Activated naive CD8-positive, alpha-beta T cell treated with anti-CD3 and anti-CD28 coated beads for 36 hours (primary cell): ENCODE measurements at places on chromosomes 16 and 17. TPM values are rescaled to one million over a fixed set of nuclear protein-coding genes. Genes with fewer than 3 reads are reported as not detected.

The TP53TG3B gene
- not detected for total RNA-seq

DNA sequence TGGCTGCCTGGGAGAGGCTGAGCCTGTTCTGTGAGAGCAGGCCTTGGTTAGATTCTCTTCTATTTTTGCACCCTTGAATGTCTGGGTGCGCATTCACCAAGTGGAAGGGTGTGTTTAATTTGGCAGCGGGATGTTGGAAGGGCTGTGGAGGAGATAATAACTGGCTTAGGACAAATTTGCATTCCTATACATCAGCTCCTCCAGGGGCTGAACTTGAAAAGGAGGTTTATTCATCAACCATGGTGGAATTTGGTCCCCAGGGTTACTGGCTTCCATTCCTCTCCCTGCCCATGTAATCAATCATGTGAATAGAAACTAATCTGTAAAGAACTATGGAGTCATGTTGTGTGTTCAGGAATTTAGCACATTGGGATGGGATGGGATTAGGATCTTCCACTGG lies 100.2 kb upstream of the FOXF1 start:
- no peak for DNase-seq

DNA sequence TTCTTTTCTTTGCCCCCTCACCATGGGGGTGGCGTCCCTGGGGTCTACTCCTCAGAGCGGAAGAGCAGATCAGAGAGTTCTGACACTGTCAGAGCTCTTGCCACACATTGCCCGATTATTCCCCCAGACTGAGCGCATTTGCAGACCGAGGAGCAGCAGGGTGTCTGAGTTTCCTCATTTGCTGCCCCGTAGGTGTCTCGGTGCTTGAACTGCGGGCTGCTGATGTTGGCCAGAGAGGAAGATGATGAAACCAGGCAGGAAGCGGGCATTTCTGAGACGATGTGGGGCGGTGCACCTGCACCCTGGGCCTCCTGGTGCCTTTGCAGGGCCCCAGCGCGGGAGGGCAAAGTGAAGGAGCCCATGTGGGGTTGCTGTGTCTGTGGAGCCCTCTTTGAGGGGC lies 55.2 kb downstream of the ARSG start:
- peak; percentile 79 for DNase-seq

DNA sequence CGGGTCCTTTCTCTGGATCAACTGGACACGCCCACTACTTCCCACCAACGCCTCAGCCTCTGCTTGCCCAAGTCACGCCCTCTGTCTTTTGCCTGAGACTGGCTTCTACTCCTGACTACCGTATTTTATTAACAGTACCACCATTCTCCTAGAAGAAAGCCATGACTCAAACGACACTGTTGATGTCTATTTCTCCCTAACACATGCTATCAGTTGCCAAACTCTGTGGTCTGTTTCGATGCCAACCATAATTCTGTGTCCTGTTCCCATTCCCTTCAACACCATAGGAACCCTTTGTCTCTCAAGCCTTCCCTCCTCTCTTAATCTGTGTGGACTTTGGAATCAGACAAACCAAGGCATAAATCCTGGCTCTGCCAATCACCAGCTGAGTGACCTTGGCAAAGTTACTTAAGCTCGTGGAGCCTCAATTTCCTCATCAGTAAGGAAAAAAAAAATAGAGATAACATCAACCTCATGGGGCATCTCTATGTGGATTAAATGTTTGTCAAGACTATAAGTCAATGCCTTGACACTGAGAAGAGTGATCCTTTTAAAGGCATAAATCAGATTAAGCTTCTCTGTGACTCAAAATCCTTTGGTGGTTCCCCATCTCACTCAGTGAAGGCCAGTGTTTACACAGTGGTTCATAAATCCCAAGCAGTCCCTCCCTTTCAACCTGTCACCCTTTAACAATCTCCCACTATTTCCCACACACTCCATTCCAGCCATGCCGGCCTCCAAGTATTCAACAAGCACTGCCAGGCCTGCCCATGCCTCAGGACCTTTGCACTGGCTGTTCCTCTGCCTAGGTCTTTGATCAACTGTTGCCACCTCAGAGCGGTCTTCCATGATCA lies 45.6 kb downstream of the ERN1 start:
- no peak for DNase-seq

DNA sequence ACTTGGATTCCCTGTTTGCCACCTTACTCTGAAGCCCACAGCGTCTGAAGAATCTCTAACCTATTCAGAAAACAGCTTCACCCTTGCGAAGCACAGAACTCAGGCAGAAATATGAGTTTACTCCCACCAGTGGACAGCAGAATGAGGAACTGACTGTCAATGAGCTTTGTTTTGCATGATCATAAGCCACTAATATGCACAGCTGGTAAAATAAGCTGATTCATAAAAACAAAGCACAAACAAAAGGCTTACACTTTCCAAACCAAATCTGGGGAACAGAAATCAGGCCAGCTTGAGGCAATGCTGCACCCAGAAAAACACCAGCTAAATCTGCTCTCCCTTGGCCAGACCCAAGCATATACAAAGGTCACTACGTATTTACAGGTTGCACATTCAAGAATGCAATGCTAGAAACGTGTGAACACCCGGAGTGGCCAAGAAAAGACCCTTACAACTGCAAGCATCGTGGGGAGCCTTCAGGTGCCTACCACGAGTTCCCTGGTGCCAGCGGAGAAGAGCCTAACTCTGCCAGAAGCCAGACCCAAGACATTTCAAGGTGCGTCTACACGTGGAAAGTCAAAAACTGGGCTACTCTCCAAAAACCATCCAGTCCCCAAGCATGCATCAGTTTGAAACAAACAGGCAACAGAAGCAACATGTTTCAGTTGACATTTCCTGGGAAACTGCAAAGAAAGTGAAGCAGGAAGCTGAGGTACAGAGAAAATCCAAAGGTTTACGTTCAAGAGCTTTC lies 207.1 kb downstream of the ZFHX3 start:
- no peak for DNase-seq
